Epithelial cell of alveolus of lung (primary cell): ENCODE measurements at places on chromosomes 7 and 10. TPM values are rescaled to one million over a fixed set of nuclear protein-coding genes. Genes with fewer than 3 reads are reported as not detected.

Gene CLEC2L
- not detected in 2 replicates for total RNA-seq

Gene PNLIPRP3
- under 0.01 TPM in 1 of 2 replicates, not detected in the other for total RNA-seq

Gene CALML5
- not detected in 2 replicates for total RNA-seq

Gene UPK3BL1
- total RNA-seq: 8.9 and 15.9 TPM in 2 replicates

Gene LHPP
- total RNA-seq: 7.4 and 9.2 TPM in 2 replicates

Gene DIP2C
- total RNA-seq: 8.7 and 9.3 TPM in 2 replicates

Gene AGMO
- under 0.01 TPM in 1 of 2 replicates, not detected in the other for total RNA-seq

Gene SLC26A5
- total RNA-seq: not detected in 2 replicates

Gene TRIM73
- 0.72 and 1.0 TPM in 2 replicates for total RNA-seq

Gene CXCL12
- total RNA-seq: 6.1 and 128 TPM in 2 replicates

Gene GBX1
- not detected in 2 replicates for total RNA-seq

Gene CREM
- total RNA-seq: 34.4 and 47.8 TPM in 2 replicates

Gene TAS2R38
- total RNA-seq: not detected in 2 replicates
